ENCODE measurements at places on chromosomes 1 and 21.

DNA sequence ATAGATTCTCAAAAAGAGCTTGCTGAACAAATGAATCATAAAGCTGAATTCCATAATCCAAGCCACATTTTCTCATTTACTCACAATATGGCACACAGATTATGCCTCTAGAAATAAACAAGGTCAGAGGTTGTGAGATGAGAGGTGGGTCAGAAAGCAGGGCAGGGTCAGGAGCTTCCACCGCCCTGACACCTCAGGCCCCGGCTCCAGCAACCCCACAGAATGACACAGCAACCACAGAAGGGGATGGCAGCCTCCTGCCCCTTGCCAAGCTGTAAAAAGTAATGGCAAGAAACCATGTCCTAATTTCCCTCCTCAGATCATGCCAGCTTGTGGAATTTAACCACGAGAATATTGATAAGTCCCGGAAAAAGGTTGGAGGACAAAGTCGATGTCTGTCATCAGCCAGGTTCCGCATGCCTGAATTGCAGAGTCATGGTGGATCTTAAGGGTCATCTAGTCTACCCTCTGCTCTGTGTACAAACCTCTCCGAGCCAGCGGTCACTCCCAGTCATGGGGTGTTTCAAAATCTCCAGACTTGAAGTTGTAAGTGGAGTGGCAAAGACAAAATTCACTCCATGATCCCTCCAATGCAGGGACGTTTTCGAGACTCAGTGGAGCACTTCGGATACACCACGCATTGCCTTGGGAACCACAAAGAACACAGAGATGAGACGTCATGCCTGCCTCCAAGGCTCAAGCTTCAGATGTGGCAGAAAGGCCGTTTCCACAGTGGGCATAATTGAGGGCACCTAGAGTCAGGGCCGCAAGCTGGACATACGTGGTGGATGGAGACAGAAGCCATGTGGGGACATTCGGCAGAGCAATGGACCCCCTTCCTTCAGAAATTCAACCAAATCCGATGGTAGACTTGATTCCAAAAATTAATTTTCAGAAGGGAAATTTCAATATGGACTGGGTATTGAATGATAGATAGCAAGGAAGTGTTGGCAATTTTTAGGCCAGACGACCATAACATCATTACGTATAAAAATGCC is 254.0 kb downstream of the TOMM20 start:
- no peak for DNase-seq

DNA sequence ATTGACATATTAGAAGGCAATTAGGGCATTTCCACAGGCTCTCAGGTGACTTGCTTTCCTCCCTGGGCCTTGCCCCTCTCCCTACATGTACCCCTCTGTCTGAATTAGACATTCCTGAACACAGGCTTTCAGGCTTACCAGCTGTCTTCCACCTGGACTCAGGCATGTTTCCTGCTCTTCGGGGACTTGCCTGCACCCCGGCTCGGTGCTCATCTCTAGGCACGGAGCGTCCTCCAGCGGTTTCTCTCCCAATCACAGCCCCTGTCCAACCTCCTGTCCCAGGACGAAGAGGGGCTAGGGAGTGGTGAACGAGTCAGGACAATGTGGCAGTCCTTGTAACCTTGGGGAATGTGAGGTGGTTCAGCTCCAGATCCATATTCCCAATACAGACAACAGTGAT is 4.2 kb downstream of the PROK1 start:
- no peak for DNase-seq

DNA sequence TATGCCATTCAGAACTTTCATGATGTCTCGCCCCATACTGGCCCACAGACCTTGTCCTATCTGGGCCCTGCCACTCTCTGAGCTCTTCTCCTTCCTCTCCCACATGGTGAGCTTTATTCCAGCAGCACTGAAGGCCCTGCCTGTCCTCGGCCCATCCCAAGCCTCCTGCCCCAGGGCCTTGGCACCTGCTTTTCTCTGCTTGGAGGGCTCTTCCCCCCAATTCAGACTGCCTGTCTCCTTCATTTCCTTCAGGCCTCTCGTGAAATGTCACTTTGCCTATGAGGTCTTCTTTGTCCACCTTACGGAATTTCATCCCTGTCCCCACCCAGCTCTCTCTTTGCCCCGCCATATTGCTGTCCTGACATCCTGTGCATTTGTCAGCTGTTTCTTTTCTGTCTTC is 191.7 kb upstream of the POU3F1 start:
- no peak for DNase-seq

- DNase-seq = no peak
Measured at GRCh38 chr1:40248412-40248811, 675 bp downstream of the TMCO2 start.

DNA sequence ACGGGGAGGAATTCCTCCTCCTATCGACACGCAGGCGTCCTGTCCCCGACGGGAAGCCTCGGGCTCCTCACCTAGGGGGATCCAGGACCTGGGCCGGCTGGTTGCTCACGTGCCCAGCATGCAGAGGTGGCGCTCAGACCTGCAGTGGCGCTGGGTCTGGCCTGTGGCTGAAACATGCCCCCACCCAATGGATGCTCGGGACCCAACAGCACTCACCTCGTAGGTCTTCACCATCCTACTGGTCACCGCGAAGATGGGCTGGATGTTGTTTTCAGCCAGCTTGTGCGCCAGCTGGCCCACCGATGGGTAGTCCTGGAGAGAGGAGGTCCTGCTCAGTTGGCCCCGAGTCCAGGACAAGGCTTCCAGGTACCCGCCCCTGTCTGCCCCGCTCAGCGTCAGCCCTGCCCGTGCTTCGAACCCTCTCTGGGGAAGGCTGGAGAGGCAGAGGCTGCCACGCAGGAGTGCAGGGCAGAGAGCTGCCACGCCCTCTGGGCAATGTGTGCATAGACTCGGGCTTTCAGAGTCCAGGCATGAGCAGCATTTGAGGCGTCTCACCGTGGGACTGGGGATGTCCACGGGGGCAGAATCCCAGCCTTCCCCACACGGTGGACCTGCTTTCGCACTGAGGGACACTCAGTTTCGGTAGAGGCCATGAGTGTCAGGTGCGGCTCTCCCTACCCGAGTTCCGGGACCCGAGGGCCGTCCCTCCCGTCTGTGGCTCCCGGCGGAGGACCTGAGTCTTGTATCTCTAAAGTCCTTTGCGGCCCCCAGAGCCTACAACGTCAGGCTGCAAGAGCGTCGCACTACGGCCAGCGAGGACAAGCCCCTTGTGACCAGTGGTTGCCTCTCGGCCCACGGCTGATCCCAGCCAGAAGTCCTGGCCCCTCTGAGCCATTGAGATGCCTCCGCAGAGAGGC is 21.6 kb downstream of the ITGB2 start:
- DNase-seq = no peak

GRCh38 chr1:246198115-246198816 is 308.8 kb downstream of the SMYD3 start:
- DNase-seq = no peak

DNA sequence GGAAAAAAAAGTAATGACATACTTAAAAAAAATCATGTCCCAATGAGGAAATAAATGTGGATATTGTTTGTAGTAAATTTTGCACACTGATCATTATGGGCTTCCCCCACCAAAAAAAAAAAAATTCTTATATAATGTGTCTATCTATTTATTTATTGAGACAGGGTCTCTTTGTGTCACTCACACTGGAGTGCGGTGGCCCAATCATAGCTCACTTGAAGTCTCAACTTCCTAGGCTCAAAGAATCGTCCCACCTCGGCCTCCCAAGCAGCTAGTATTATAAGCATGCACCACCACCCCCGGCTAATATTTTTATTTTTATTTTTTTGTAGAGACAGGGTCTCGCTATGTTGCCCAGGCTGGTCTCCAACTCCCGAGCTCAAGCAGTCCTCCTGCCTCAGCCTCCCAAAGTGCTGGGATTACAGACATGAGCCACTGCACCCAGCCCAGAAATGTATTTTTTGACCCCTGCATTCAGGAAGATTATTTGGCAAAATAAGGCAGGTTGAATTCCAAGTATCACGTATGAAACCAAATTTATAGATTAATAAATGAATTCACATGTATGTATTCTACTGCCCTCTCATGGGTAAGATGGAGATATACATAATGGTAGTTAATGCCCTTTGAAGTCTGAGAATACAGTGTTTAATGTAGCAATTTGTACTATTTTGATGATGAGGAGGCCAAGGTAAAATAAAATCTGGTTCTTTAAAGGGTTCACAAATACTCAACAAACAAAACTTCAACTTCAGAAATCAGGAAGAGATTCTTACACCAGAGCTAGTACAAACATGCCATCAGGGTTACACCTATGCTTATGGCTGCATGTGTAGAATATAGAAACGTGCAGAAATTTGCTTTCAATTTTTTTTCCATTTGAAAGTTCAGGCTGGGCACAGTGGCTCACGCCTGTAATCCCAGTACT is 1.4 kb upstream of the DENND2C start:
- DNase-seq = no peak

GRCh38 chr1:208118841-208119606 is 125.2 kb downstream of the PLXNA2 start:
- no peak for DNase-seq

DNA sequence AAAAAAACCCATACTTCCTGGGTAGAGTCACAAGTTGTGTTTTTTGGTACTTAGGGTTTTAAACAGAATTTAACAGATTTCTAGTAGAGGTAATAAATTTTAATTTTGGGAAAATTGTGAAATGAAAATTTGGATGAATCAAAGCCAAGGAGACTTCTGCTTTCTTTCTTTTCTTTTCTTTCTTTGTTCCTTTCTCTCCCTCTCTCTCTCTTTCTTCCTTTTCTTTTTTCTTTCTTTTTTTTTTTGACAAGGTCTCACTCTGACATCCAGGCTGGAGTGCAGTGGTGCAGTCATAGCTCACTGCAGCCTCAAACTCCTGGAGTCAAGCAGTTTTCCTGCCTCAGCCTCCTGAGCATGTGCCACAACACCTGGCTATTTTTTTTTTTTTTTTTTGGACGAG is 46.9 kb upstream of the NEXN start:
- DNase-seq = no peak

- peak; percentile 78 for DNase-seq
Measured at GRCh38 chr1:81414488-81415015, 386.2 kb upstream of the ADGRL2 start.

GRCh38 chr1:33687000-33687399 is 176.9 kb upstream of the HMGB4 start:
- DNase-seq = no peak

- no peak for DNase-seq
Measured at GRCh38 chr21:35777081-35777480, 283.2 kb downstream of the SETD4 start.

- peak; percentile 84 for DNase-seq
Measured at GRCh38 chr1:89843273-89844130, 22.7 kb downstream of the LRRC8D start.

- DNase-seq = no peak
Measured at GRCh38 chr1:184843732-184844495, 89.3 kb upstream of the EDEM3 start.

DNA sequence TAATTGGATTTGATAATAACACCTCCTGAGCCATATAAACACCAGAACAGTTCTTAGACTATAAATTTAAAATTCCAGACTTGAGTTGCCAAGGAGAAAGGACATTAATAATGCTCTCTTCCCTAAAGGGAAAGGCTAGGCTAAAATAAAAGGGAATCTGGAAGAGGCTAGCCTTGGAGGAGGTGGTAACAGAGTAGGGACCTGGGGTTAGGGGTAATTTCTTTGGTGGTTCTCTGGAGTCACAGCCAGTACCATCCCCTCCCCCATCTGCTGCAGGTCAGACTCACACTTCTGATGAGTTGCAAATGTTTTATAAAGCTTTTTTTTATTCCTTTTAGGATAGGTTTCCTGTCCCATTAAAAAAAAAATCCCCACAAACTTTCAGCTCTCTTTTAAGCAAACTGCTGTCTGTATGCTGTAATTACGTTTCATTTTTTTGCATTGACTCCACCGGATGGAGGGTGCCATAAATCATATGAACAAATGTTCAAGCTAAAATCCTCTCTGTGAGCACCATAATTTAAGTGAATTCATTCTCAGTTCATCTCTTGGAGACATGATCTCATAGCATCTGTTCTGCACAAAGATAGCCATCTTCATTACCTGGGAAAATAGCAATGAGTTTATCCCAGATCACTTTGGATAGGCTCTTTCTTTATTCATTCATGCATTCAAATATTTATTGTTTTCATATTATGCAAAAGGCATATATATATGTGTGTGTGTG is 379.6 kb downstream of the TTLL7 start:
- DNase-seq = no peak

- DNase-seq = no peak
Measured at GRCh38 chr1:150207281-150207971, 28.5 kb downstream of the ANP32E start.

DNA sequence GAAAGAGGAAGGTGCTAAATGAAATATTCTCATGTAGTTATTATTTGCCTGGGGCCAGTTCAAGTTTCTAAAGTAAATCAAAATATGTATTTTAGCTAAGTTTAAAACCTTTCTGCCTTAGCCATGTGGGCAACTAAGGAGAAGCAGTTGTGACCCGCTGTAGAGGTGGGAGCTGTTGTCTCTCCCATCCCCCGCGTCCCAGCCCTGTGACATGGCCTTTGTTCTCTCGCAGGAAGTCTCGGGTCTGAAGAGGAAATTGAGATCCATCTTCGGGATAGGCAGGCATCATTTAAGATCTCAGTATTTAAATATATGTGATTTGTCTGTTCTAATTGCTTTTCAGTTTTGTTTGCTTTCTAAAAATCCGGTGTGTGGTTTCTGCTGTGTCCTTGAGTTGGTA is 121.5 kb downstream of the CAMTA1 start:
- DNase-seq = no peak

GRCh38 chr1:203475012-203475981 is at the start of gene PRELP:
TSS of gene PRELP (plus strand) at chr1:203475806. CDS start at chr1:203483185, 7,379 bp downstream.
- DNase-seq = peak; percentile 64

GRCh38 chr1:85417876-85418275 is 47.1 kb downstream of the DDAH1 start:
- no peak for DNase-seq

DNA sequence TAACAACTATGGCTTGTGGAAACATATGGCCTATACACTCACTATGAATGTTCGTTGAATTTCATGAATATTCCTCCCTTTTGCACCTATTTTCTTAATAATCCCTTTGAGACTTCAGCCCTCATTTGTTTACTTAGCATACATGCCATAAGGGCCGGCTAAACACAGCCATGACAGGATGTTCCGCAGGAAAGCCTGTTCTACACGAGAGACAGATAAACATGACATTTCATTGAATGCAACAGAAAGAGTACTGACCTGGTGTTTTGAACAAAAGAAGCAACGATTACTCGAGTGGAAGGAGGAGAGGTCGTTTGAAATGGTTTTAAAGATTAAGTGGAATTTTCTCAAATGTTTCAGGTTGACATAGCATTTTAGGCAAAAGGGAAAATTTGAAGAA is 459.5 kb upstream of the CXADR start:
- DNase-seq = no peak

- no peak for DNase-seq
Measured at GRCh38 chr1:44817307-44817706, 9.0 kb downstream of the BTBD19 start.

- no peak for DNase-seq
Measured at GRCh38 chr1:112524251-112524650, 15.5 kb downstream of the WNT2B start.

DNA sequence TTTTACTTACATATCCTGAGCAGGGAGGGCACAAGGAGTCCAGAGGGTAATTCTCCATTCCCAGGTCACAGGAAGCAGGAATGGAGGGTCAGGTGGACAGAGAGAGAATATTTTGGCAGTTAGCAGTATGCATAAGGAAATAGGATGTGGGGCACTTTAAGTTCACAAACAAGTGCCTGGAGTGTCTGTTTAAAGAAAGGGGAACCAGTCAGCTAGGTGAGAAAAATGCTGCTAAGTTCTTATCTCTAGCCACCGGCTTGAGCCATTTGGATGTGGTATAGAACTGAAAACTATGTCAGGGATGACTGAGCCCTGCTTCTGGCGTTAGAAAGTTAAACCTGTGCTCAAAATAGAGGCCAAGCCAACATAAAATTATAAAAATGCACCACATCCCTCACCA is 739.7 kb upstream of the NCAM2 start:
- no peak for DNase-seq
